ENCODE measurements at places on chromosomes 6 and 20. TPM values are rescaled to one million over a fixed set of nuclear protein-coding genes. Genes with fewer than 3 reads are reported as not detected.

The EPHA7 gene
- 9.6 TPM for total RNA-seq

The SH3BGRL2 gene
- 13.8 TPM for total RNA-seq

The SFTA2 gene
- not detected for total RNA-seq

The ATAT1 gene
- 19.3 TPM for total RNA-seq

The CALHM5 gene
- 0.07 TPM for total RNA-seq

The STAU1 gene
- total RNA-seq = 87.3 TPM

The CST5 gene
- not detected for total RNA-seq

The COL19A1 gene
- total RNA-seq = not detected

The OR11A1 gene
- not detected for total RNA-seq

The PRDM13 gene
- 0.14 TPM for total RNA-seq

The BMP6 gene
- 1.2 TPM for total RNA-seq

The TNFRSF6B gene
- total RNA-seq = not detected

GRCh38 chr20:24662752-24663365, 193.4 kb downstream of the SYNDIG1 start:
- no peak for DNase-seq

DNA sequence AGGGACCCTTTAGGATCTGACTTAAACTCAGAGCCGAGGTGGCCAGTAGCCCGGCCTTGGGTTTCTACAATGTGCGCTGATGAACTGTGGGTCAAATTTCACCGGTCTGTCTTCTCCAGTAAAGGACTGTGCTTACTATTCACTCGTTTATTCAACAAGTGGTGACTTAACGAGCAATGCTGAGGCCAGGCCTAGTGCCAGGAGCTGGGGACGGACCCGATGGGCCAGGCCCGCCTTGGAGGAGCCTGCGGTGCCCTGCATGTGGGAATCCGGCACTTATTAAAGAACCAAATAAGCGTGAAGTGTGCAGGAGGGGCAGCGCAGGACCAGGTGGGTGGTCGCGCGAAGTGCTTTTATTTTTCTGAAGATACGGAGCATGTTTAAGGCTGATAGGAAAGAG, 24.0 kb downstream of the CTCFL start:
- DNase-seq = no peak

- peak; percentile 44 for DNase-seq
These were observed 18.2 kb downstream of the GPX5 start for GRCh38 chr6:28543651-28544610.

GRCh38 chr20:50067461-50067860, 45.5 kb downstream of the UBE2V1 start:
- no peak for DNase-seq

- DNase-seq = no peak
These were observed 5.1 kb upstream of the SYNJ2 start for GRCh38 chr6:157976345-157977175.

DNA sequence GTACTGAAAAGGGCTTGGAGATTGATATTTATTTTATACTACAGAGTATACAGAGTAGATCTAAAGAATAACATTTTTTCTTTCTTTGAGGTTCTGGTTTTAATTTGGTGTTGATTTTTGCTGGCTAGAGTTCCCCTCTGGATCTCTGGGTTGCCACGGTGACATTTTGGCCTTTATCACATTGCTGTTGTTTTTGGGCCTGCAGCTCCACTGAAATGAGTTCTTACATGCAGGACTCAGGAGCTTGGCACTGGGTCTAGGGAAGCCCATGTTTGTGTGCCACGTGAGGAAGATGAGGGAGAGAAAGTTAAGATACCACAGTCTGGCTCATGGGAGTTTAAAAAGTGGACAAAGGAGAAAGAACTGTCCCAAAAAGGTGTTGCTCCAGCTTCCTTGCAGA, 7.4 kb upstream of the TFAP2C start:
- DNase-seq = no peak

GRCh38 chr6:67009818-67010217, 1302.8 kb upstream of the EYS start:
- DNase-seq = peak; percentile 19

DNA sequence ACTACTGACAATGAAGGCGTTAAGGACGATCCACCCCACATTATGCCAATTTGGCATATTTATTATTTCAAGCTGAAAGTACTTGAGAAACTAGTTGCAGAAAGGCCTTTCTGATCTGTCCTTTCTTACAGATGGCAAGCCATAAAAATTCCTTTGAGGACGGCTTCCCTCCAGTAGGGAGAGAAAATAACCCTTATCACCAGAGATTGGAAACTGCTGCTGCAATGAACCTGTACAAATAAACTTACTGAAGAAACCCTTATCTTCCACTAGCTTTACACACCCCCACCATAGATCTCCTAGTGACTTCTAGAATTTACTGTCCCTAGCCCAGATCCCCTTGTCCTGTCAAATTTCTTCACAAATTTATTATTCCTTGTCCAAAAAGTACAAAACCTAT, 105.2 kb downstream of the MAP7 start:
- no peak for DNase-seq
